GM19239 (cell line): ENCODE measurements at places on chromosomes 3 and 15.

GRCh38 chr3:38005076-38006020 is 14.8 kb downstream of the VILL start:
- no peak for DNase-seq

GRCh38 chr15:90648137-90649070 is 68.7 kb upstream of the BLM start:
- peak; percentile 64 for DNase-seq

DNA sequence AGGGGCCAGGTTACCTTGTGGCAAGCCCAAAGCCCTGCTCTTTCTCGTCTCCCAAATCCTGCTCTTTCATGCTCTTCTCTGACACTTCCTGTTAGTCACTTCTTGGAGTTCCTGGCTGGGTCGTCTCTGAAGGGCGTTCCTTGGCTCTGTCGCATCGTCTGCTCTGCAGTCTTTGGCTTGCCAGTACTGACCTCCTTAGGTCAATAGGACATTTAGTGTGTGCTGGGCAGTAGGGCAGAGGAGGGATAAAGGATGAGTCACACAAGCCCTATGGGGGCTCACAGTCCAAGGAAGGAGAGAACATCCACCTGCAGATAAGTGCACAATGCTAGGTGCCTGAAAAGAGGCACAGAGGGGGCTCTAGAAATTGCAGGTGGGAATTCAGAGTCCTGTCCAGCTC is 87.5 kb downstream of the FAM43A start:
- no peak for DNase-seq

DNA sequence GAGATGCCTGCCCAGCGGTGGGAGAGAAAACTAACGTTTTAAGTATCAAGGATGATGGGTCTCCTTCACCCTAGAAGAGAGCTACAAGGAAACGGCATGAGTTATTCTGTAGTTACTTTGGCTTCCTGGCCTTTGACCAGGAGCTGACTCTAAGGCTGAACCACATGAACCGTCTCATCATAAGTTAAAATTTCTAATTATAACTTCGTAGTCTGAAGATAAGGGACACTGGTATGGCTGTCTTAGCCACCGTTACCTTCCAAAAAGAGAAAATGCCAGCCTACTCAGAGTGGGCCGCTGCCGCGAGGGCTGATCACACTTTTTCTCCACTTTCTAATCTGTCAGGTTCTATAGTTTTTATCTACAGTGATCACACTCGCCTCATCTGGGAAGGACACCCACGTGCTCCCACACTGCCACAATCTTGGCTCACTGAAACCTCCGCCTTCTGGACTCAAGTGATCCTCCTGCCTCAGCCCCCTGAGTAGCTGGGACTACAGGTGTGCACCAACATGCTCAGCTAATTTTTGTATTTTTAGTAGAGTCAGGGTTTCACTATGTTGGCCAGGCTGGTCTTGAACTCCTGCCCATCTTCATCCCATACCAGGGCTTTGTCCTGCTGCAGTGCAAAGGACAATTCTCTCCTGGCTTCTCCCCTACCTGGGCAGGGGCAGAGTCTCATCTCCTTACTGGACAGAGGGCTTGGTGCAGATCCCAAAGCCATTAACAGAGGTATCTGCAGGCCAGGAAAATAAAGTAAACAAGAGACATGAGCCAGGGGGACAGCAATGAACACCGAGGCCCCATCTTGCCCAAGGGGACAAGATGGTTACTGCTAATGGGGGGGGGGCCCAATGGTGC is 73.4 kb downstream of the RFTN1 start:
- DNase-seq: no peak

DNA sequence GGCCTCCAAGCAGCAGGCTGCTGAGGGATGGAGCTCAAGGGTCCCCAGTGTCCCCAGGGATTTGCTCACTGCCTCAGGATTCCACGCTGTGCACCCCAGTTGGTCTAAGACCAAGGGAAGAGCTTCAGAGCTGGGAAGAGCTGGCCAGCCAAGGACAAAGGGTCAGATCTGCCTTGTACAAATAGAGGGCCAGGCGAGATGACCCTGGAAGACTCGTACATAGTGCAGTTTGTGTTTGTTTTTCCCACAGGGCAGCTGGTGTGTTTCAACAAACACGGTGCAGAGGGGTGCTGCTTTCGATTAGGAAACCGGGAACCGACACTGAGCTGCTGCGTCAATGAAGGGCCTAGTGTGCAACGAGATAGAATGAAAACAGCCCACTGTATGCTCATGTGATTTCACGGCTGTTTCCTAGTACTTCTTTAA is 56.1 kb upstream of the TRPM1 start:
- DNase-seq: no peak

GRCh38 chr15:81080996-81081395 is 53.1 kb upstream of the CFAP161 start:
- no peak for DNase-seq

DNA sequence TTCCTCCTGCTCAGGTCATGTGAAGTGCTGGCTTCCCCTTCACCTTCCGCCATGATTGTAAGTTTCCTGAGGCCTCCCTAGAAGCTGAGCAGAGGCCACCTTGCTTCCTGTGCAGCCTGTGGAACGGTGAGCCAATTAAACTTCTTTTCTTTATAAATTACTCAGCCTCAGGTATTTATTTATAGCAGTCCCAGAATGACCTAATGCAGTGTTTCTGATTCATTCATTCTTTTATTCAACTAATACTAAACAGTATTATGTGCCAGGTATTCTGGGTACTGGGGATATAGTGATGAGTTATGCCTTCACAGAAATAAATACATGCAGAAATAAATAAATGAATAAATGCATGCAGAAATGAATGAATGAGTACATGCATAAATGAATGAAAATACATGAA is 41.9 kb downstream of the EDEM1 start:
- no peak for DNase-seq

DNA sequence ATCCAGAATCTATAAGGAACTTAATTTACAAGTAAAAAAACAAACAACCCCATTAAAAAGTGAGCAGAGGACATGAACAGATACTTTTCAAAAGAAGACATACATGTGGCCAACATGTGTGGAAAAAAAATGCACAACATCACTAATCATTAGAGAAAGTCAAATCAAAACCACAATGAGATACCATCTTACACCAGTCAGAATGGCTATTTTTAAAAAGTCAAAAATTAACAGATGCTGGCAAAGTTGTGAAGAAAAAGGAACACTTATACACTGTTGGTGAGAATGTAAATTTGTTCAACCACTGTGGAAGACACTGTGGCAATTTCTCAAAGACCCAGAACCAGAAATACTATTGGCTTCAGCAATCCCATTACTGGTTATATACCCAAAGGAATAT is 830.0 kb upstream of the ALCAM start:
- no peak for DNase-seq

GRCh38 chr3:97815149-97815917 is 6.5 kb upstream of the CRYBG3 start:
- DNase-seq: no peak

DNA sequence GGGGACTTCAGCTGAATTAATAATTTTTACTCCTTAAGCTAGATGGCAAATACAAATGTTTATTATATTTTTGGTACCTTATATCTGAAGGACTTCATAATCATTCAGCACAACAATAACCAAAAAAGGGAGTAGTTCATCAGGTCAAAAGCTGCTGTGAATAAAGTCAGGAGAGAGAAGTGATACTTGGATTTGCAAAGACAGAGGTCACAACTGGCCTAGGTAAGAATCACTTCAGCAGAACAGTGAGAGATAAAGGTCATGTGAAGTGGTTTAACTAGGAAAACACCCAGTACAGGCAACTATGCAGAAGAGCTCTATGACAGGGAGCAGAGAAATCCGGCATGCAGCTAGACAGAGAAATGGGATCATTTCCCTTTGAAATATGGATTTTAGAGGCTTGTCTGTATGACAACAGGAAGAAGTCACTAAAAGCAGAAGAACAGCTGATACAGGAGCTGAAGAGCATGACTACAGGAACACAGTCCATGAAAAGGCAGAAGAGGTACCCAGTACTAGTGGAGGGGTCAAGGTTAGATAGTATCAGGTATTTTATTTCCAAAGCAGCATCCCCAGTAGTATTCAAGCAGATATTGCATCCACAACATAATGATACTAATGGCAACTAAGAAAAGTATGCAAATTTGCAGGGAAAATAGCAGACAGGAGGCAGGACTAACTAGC is 25.7 kb downstream of the ZMAT3 start:
- no peak for DNase-seq

DNA sequence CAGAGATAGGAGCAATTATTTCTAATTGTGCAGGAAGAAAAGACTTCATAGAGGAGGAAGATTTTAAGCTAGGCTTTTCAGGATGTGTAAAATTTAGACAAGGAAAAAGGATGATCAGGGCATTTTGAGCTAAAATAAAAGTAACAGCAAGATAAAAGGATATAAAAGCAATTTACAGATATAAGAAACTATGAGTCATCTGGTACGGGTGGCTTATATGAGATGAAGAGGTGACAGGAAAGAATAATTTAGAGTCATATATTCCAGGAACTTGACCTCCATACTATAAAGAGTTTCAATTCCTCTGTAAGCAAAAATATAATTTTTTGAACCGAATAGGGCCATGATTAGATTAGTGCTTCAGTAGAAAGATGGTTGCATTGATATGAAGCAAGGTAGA is 273.7 kb downstream of the RBMS3 start:
- DNase-seq: no peak

- no peak for DNase-seq
Measured at GRCh38 chr3:38605981-38606380, 43.5 kb downstream of the SCN5A start.

DNA sequence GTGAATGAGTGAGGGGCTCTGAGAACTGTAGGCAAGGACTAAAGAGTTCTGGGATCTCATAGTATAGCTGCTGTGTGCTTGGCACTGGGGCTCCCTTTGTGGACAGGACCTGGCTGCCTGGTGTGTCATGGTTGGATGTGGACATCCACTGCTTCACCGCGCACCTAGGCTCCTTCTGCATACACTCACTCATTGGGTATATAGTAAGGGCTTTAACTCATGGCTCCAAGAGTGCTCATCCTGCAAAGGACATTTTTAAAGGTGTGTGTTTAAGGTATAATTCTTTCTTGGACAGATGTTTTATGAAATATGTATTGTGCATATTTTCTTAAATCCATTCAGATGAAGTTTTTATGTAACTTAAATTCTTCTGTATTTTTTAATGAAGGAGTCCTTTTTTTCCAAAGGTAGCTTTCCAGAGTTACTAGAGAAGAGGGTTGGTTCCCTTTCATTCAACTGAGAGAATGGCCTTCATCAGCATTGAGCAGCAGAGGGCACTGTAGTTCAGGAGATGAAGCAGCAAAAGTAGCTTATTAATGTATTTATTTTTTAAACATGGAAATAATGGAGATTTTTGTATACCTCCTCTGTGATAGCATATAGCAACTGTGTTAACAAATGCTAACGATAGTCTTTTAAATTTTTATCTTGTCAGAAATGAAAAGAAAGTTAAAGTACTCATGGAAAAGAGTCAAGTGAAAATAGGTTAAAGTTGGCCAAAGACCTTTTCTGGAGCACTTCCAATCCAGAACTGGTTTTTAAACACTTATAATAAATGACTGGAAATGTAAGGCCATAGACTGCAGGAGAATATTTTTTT is 25.2 kb downstream of the OXNAD1 start:
- DNase-seq: no peak

GRCh38 chr15:60941448-60941847 is 287.7 kb downstream of the RORA start:
- no peak for DNase-seq

- DNase-seq: no peak
Measured at GRCh38 chr15:42313463-42313862, 40.2 kb upstream of the TMEM87A start.

DNA sequence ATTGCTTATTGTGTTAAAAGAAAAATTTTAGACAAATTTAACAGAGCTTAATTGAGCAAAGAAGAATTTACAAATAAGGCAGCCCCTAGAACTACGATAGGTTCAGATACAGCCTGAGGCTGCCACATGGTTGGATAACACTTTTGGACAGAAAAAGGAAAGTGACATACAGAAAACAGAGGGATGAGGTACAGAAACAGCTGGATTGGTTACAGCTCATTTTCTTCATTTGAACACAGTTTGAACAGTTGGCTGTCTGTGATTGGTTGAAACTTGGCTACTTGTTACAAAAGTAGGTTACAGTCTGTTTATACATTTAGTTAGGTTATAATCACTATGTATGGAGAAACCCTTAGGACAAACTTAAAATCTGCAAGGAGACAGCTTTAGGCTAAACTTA is 46.0 kb downstream of the STARD9 start:
- DNase-seq: no peak

DNA sequence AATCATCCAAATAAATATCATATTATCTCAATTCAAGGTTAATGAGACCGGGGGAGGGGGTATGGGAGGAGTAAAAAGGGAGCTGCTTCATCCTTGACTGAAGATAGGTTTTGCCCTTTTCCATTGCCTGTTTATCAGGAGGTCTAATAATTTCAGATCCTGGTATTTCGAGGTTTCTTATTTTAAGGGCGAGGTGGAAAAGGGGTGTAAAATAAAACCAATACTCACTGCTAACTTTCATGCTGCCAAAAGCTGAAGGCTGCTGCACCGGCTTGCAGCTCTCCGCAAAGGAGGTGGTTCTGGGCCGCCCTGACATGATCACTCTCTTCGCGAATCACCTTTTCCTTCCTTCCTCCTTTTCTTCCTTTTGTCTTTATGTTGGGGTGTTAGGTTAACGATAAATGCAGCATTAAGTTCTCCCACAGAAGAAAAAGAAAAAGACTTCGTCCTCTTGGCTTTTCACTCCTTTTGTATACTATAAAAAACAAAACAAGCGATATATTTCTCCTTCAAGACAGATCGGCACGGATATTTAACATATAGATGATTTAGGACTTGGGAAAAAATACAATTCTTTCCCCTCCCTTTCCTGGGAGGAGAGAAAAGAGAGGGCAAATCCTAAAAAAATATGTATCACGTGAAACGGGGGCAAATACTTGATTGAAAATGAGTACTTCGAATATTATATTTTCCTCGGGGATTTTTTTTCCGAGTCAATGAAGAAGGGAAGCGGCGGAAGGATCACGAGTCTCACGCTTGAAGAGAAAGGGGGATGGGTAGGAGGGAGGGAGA is 932 bp downstream of the GSK3B start:
- no peak for DNase-seq

DNA sequence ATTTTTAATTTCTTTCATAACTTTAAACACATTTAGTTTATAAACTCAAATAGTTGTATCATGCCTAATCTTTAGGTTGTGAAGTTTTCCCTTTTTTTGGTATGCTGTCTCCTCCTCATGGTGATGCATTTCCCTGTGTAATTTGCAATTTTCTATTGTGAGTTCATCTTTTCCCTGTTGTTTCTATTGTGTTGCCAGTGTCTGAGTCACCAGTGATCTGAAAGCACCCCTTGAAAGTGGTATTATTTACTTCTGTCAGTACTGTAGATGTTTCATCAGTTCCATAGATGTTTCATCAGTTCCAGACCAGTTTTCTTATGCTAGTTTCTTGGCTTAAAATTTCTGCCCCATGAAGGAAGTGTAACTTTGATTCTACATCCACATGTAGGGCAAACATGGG is 80.6 kb downstream of the OXSM start:
- DNase-seq: no peak
